Activated CD8-positive, alpha-beta memory T cell treated with anti-CD3 and anti-CD28 coated beads for 4 hours (primary cell): ENCODE measurements at places on chromosomes 5 and 9.
A peak's percentile ranks its signal among the peaks of the same experiment; 100 is the strongest.

- DNase-seq = peak; percentile 59
These were observed 39.5 kb upstream of the GLIS3 start for GRCh38 chr9:4339357-4339756.

DNA sequence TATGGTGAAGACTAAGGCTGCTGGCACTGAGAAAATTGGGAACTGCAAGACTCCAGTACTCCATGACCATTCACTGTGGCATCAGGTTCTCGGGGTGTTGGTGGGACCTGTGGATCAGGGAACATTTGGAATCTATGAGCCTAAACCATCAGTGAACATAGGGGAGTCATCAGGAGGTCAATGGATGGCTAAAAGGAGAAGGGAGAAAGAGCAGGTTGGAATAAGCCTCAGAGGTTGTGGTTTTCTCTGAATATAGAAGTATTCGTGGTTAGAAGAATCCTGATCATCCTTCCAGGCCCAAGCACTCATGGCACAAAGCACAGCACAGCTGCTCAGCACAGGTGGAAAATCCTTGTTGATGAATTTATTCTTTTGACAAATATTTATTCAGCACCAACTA is 156.6 kb downstream of the SEMA6A start:
- no peak for DNase-seq

DNA sequence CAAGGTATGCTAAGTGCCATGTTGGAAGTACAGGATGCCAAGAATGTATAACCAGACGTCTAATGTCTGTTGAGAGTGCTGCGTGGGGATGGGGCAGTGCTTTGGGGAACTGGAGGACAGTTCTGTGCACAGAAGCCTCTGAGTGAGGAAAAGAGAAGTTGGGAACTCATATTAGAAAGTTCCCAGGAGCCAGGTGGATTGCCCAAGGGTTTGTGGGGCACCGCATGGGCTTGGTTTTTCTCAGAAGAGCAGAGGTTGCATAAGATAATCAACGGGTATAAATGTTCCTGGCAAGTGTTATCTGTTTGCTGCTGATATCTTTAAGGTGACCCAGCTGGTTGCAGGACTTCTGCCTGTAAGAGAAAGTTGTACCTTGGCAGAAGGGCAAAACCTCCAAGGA is 13.1 kb downstream of the HRH2 start:
- no peak for DNase-seq

GRCh38 chr9:16869882-16870595 is 431 bp downstream of the BNC2 start:
- no peak for DNase-seq

DNA sequence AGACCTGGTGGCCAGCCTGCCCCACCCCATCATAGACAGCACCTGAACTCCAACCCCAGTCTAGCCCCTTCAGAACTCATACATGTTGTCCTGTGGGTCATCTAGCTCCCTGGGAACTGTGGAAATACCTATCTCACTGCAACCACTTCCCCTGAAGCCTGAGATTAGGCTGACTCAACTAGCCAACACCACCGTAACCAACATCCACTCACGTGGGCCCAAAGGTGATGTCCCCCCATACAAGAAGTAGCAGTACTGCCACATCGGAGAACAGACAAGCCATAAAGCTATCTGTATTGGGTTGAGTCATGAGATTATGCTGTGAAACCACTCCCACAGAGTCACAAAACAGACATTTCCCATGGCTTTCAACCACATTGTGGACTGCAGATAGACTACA is 46.6 kb downstream of the OSMR start:
- no peak for DNase-seq

DNA sequence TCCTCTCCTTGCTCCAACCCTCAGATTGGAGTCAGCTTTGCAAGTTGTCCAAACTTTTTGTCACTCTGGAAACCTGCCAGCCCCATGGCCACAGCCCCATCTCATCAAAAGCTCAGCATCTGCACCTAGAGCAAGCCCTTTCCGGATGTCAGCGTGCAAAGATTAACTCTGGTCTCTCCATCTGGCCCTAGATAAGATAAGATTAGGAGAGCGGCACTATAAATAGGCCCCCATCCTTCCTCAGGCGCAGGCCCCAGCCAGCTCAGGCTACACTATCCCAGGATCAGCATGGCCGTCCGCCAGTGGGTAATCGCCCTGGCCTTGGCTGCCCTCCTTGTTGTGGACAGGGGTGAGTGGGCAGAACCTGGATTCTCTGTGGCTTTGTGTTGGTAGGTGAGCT is at the start of gene SPINK4:
TSS of gene SPINK4 (plus strand) at position 247 of the 400 bp plus-strand sequence. CDS start at position 289, 42 bp downstream.
- no peak for DNase-seq

DNA sequence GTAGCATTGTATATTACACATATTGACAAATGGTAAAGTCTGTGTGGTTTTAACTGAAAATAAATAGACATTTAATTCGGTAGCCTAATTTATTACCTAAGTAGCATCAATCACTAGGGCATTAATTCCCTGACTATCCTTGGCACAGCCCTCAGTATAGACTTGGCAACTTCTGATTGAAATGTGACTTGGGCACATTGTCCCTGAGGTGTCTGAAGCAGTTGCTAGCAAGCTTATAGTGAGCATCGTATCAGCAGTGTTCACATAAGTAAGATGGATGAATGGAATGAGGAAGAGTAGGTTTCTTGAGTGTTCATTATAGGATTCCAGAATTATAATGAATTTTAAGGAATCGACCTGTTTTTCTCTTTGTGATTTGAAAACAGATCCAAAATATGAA is 16.1 kb downstream of the LURAP1L start:
- DNase-seq = no peak

- DNase-seq = no peak
These were observed 53.7 kb downstream of the RGMB start for GRCh38 chr5:98827161-98827560.

- no peak for DNase-seq
These were observed 11.7 kb upstream of the TSSK1B start for GRCh38 chr5:113446358-113446927.

- DNase-seq = no peak
These were observed 11.6 kb downstream of the NAIF1 start for GRCh38 chr9:128055344-128056040.

DNA sequence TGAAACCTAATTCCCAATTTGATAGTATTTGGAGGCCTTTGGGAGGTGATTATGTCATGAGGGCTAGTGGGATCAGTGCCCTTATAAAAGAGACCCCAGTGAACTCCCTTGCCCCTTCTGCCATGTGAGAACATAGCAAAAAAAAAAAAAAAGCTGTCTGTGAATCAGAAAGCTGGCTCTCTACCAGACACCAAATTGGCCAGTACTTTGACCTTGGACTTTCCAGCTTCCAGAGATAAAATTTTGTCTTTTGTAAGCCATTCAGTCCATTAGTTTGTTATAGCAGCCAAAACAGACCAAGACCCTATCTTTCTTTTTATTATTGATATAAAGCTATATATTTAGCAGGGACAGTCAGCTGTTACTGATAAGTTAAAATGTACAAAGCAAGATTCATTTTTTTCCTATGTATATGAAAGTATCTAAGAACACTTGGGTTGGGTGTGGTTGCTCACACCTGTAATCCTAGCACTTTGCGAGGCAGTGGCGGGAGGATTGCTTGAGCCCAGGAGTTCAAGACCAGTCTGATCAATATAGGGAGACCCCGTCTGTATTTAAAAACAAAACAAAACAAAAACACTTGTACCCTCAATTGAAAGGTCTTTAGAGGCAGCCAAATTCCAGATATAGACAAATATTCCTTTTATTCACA is 8.1 kb upstream of the C5orf24 start:
- DNase-seq = no peak

- DNase-seq = no peak
These were observed 170.9 kb downstream of the ICE1 start for GRCh38 chr5:5593391-5593790.

DNA sequence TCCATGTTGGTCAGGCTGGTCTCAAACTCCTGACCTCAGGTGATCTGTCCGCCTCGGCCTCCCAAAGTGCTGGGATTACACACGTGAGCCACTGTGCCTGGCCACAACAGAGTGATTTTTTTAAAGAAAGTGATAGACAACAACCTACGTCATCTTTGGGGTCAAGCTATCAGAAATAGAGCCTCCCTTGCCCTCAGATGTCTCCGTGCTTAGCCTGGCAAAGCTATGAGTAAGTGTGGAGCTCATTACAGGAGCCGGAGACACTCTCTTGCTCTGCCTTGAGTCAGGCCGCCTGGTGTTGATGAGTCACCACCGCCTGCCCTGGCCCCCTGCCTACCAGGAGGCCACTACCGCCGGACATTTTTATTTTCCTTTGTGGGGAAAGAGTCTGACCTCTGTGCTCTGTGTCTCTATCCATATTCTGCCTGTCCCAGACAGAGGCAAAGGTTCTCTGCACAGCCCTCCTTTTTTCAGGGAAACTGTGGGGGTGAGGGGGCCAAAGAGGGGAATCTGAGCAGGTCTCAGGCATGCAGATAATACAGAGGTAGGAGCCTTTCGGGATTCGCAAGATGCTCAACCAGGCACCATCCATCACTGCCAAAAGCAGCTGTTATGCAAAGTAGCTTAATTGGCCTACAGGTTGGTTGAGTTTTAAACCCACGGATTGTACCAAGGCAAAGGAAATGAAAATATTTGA is 123.7 kb upstream of the CPEB4 start:
- no peak for DNase-seq

DNA sequence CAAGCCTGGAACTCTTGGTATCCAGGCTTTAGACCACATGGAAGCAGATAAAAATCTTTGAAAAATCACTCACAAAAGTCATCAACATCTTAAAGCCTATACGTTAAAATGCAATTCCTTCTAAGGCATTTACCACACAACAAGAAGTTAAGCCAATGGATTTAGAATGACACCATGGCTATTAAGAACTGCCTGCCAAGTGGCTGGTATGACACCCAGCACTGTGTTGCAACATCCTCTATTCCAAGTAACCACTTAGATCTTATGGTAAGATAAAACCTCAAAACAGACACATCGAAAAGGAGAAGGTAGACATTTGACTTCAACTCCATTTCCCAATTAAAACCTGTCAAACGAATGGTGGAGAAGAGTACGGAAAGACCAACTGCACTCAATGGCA is 344.2 kb upstream of the SLC30A5 start:
- DNase-seq = no peak

GRCh38 chr5:91058575-91058974 is 324.5 kb downstream of the ARRDC3 start:
- DNase-seq = no peak

DNA sequence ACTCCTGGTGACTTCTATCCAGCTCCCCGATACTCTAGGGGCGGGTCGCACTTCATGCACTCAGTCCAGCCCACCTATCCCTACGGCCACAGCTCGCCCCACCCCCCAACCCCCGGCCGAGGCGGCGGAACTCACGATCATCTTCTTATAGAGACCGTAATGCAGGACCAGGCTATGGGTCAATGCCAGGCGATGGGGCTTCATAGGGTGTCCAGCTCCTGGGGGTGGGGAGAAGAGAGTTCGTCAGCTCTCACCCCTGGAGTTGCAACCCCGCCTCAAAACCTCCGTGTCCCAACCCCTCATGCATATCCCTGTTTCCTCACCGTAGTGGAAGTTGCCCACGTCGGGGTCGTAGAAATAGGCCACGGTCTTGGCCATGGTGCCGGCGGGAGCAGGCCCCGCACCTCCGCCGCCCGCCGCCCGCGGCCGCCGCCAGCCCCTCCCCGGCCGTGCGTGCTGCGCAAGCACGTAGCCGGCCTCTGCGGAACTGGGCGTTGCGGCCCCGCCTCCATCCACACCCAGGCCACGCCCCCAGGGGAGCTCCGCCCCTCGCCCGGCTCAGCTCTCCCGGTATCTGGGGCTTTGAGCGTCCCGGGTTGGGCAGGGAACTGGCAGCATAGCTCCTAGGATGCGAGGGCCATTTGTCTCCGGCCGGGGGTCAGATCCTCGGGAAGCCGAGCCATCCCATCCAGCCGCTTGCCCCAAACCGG is at the start of the genes HDAC3 and RELL2:
TSS of gene HDAC3 (minus strand) at position 437 of the 710 bp plus-strand sequence. CDS start at position 378, 59 bp downstream.
TSS of gene RELL2 (plus strand) at position 585 of the 710 bp plus-strand sequence. CDS start 1,229 bp downstream, outside the sequence.
- DNase-seq = peak; percentile 83

- DNase-seq = no peak
These were observed 55.7 kb downstream of the LIFR start for GRCh38 chr5:38500573-38501260.

- no peak for DNase-seq
These were observed 80.3 kb downstream of the RXRA start for GRCh38 chr9:134406366-134407120.

DNA sequence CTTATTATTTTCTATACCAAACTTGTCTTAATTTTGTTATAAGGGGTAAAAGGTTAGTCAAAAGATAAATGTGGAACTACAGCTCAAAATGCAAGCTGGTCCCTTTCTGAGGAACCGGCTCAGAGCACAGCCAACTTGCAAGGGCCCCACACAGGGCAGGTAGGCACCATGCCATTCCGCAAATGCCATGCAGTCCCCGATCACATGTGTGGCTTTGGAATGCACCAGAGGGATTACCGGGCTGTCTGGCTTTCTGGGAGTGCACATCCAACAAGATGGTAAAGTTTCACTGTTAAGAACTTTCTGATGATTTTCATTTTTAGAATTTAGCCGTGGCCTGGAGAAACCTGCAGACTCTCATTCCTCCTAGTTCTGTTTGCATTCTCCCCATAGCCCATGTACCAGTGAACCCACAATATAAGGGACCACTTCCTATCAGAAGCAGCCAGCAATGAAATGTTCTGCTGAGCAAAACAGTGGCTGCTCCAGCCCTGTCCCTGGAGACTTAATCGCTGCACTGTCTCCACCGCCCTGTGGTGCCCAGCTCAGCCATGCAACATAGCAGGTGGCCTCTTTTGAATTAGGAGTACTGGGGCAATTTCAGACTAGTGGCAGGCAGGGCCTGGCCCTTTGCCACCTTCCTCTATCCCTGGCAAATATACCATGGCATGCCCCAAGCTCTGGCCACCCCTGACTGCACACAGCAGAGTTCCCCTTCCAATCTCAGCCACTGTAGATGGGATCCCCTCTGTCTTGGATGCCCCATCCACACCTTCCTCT is 11.4 kb downstream of the SHB start:
- DNase-seq = no peak

- DNase-seq = no peak
These were observed 217.5 kb upstream of the S1PR3 start for GRCh38 chr9:88773627-88774244.
